ENCODE measurements at places on chromosomes 4 and X. TPM values are rescaled to one million over a fixed set of nuclear protein-coding genes. Genes with fewer than 3 reads are reported as not detected.

The MAMLD1 gene
- total RNA-seq, result 3.5 TPM

The PNMA3 gene
- 0.54 TPM for total RNA-seq

DNA sequence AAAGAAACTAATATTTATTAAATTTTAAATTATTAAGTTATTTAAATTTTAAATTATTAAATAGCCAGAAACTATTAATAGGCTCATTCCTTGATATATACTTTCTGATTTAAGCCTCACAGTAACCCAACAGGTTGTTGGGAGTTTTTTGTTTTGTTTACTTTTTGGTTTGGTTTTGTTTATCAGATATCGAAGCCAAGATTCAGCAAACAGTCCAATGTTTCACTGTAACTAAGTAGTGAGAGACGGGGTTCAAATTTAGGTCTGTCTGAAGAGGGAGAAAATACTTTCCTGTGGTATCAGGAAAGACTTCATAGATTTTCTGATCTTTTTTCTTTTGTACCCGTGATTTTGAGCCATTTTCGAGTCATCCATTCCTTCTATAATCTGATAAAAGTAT lies 54.2 kb downstream of the CCDC158 start:
- no peak for DNase-seq

- DNase-seq, result peak; percentile 79
Measured at GRCh38 chrX:135477576-135477975, 42.9 kb upstream of the INTS6L start.

- no peak for DNase-seq
Measured at GRCh38 chrX:21394792-21395191, 20.6 kb downstream of the CNKSR2 start.

DNA sequence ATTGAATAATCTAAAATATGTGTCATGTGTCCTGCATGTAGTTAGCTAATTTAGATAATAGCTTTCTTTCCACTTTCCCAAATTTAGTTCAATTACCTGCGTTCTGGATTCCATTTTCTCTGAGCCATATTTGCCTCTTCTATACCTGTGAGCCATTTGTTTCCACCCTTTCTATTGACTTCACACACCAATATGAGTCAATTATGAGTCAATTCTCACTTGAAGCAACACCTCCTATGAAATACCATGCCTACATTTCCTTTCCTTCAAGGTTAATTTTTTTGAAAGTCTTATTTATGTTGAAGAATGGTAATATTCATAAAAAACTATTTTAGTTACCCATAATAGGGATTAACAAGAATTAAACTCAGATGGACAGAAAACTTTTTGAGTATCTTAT lies 25.8 kb downstream of the NPY2R start:
- no peak for DNase-seq

DNA sequence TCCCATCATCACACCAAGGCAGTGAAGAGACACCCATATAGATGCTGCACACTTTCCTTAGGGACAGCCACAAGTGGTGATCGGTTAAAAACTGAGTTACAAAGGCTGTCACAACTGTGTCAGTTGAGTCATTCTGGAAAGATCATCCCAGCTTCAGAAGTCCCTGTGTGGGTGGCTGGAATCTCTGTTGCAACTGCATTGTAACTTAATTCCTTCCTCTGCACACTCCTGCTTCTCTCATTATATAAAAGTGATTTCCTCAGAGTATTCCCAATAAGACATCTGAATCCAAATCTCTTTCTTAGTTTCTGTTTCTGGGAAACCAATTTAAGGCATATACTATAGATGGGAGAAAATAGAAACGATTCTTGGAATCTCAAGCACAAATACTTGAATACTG lies 88.1 kb downstream of the FSTL5 start:
- no peak for DNase-seq

DNA sequence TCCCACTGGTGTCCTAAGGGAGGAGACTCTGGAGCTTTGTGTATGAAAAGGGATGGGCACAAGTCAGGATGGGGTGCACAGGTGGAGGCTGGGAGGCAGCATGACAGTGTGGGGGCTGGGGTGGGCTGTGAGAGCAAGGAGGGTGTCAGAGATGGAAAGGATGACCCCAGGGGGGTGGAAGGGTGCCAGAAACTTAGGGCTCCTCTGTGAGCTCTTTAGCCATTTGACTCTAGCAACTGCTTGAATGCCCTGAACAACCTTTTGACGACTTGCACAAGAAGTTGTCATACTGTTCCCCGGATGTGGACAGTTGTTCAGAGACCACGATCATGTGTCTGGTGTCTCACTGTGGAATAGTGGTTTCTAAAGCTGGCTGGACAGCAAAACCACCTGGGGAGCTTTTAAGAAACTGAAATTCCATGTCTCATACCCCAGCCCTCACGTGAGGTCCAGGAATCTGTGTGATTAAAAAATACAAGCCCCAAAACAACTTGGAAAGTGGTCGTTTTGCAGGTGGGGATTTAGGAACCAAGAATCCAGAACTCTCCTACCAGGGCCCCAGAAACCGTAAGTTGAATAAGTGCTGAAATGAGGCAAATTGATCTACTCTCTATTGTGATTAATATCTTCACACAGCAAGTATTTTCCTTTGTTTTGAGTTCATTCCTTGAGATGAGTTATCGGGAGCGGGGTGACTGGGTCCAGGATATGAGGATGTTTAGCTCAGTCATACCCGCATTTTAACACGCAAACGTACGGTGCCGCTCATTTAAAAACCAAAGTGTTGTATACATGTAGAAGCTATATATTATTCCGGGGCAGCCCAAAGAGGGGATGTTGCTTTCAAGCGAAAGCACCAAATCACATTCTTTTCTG lies 3.4 kb downstream of the RHOH start:
- DNase-seq, result no peak

DNA sequence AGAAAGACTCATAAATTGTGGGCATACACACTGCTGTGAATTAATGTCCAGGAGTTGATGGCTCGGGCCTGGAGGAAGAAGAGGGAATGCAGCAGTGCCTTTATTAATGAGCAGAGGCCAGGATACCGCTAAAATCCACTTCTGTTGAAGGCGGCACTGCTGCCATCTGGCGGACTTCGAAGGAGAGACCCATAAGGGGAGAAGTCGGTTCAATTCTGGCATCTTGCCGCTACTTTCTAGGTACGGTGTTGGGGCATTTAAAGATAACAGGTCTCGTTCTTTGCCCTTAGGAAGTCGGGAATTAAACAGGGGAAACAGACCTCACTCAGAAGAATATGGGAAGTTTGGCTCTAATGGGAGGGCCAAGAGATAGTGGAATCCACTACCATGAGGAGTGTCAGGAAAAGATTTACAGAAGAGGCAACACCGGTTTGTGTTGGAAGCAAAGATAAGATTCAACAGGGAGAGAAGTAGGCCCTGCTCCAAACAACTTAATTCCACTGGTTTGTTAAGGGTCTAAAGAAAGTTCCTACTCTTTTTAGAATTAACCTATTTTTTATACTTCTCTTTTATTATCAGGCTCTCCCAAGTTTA lies 133.6 kb upstream of the GIMD1 start:
- no peak for DNase-seq

- DNase-seq, result no peak
Measured at GRCh38 chrX:68807818-68808217, 21.0 kb upstream of the EFNB1 start.
